ENCODE measurements at places on chromosomes 12 and 14.

- no peak for DNase-seq
Observed at GRCh38 chr12:108080363-108080762, 48.7 kb upstream of the WSCD2 start.

DNA sequence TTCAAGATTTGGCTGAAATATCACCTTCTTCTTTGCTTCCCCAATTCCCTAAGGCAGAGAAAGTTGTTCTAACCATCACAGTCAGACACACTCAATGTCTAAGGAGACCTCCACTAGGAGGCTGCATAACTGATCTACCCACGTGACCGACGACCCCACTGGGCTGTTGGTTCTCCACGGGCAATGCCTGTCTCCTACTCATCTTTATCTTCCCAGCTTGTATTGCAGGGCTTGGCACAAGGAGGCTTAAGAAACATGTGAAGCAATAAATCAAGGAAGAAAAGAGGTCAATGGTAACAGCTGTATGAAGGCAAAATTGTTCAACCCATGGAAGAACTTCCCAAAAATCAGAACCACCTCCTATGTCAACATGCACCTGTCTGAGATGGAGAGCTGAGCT, 27.1 kb downstream of the NT5DC3 start:
- DNase-seq: no peak

DNA sequence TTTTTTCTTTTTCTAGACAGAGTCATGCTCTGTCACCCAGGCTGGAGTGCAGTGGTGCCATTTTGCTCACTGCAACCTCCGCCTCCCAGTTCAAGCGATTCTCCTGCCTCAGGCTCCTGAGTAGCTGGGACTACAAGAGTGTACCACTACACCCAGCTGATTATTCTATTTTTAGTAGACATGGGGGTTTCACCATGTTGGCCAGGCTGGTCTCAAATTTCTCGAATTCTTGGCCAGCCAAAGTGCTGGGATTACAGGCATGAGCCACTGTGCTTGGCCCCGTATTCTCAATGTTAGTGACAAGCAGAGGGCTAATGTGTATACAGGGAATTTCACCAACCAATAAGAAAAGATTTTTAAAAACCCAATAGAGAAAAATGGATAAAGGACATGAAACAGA, 8.4 kb downstream of the PLBD2 start:
- DNase-seq: no peak

- DNase-seq: no peak
Observed at GRCh38 chr14:70183991-70184390, 4.8 kb downstream of the SLC8A3 start.

Measured in KBM-7 (cell line).